ENCODE measurements at places on chromosomes 16 and 17.

DNA sequence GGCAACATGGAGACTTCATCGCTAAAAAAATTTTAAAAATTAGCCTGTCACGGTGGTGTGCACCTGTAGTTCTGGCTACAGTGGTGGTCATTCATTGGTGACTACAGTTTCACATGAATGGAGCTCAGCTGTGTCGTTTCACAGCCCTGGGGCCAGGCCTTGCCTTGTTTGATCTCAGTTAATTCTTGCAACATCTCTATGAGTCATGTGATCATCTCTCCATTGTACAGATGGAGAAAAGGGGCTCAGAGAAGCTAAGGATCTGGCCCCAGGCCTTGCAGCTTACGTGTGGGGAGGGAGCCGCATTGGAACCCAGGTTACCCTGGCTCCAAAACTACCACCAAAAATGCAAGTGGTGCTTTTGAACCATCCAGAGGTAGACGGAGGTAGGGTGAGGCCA is 49.4 kb downstream of the GDE1 start:
- no peak for DNase-seq

GRCh38 chr17:80698297-80698696 is 153.7 kb downstream of the RPTOR start:
- DNase-seq = no peak

- no peak for DNase-seq
Observed at GRCh38 chr16:86459266-86459665, 51.1 kb upstream of the FOXF1 start.

DNA sequence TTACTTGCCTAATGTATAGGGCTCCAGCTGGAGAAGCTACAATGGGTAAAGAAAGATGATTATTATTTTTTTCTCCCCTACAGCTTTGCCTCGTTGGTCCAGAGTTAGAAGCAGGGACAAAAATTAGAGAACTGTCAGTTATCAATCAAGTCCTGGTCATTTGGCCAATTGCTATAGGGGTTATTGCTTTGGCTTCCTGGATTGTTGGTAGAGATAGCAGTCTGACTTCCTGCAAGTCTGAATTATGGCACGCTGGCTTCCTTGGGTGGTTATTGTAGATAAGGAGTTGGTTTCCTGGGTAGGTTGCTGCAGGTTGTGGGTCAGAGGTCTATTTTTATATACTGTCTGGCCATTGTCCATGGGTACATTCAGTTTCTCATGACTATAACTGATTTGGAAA is 84.7 kb upstream of the ELAC2 start:
- DNase-seq = no peak

DNA sequence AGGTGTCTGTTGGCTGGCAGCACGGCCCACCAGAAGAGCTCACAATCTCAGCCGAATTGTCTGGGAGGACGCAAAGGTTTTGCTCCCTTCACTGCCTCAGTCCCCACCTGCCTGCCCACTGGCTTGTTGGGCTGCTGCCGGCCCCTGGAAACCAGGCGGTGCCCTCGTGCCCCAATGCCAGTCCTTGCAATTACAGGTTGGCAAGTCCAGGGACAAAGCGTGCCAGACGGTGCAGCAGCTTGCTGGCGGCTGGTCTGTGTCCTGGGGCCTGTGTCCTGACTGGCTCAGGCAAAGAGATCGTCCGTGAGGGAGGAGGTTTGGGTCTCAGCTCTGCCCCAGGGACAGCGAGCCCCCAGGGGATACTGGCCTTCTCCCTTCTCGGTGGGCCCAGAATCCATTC is 24.6 kb upstream of the SPNS2 start:
- no peak for DNase-seq

DNA sequence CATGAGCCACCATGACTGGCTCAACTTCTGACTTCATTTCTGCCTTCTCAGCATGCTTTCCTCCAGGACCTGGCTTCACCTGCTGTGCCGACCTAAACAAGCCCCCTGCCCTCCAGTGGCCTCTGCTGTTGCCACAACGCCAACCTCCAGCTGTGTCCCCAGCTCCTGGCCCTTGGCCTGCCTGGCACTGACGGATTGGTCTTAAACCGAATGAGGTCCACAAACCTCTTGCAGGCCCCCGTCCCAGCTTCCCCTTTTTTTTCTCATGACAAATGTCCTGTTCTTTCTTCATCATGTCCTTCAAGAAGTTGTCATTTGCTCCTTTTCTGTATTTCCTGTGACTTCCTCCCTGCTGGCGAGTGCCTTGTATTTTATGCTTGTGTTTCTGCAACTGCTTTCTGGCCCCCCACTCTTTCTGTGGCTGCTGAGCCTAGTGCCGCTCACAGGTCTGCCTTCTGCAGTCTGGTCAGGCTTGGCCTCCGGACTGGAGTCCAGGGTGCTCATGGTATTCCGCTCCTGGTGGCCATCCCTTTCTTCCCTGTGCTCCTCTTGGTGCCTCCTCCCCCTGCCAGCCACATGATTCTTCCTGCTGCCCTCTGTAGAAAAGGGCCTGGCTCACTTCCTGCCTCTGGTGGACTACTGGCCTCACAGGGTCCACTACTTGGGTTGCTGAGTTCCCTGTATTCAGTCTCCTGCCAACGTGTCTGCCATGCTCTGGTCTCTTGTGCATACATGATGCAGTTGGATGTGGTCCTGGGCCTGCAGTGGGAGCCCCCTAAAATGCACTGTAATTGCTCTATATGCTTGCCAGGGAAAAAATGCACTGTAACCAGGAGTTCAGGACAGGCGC is 2.9 kb downstream of the ATP6V0C start:
- DNase-seq = no peak

GRCh38 chr17:14089179-14089578 is 19.9 kb downstream of the COX10 start:
- no peak for DNase-seq

DNA sequence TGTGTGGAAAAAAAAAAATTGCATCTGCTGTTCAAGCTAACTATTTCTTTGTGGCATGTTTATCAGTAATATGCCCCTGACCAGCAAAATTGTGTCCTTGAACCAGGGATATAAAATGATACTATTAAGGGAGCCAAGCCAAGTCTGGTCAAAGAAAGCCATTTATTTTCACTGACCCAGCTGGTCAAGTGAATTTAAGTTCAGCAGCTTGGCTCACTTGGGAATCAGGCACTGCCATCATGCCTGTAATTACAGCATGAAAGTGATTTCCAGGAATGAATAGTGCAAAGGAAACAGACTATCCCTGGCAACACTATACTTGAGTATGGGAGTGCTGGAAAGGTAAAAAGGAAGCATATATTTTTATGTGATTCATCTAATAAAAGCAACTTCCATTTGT is 934.6 kb upstream of the CDH8 start:
- no peak for DNase-seq

GRCh38 chr16:55592306-55592705 is 25.8 kb downstream of the CAPNS2 start:
- no peak for DNase-seq

GRCh38 chr16:64543441-64543840 is 578.4 kb downstream of the CDH11 start:
- no peak for DNase-seq

DNA sequence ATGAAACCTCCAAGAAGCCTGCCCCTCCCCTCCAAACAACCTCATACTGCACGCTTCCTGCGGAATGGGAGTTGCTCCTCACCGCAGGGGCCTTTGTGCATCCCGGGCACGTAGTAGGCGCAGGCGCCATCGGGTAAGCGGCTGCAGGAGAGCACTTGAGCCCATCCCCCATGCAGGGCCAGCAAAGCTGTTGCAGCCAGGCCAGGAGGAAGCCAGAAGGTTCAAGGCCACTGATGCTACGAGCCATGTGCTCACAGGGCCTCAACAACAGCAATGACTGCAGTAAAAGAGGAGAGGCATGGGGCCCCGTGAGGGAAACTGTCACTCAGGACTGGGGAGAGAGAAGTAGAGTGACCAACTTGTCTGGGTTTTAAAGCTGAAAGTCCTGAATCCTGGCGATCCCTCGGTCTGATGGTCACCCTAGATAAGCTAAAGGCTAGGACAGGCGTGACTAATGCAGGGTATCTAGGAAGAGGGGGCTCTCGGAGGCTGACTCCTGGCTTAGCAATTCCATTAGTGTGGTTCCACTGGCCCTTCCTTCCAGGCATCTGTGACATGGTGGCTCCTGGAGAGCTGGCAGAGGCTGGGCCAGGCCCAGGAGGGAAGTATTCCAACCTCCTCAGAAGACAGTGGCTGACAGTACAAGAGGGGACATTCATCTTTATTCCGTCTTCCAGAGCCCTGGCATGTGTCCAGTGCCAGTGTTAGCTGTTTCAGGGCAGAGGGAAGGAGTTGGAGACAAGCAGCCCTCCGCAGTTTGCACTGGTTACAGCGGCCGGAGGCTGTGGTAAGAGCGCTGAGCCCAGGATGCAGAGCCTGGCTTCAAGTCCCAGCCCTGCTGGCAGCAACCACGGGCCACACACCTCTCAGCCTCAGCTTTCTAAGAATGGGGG is 20.8 kb downstream of the GOSR2 start:
- no peak for DNase-seq

GRCh38 chr17:50162466-50163254 is 3.1 kb upstream of the SGCA start:
- DNase-seq = no peak

GRCh38 chr17:62597920-62598319 is 29.6 kb upstream of the MRC2 start:
- DNase-seq = no peak

GRCh38 chr16:14056970-14057369 is 14.1 kb upstream of the MRTFB start:
- DNase-seq = no peak

- no peak for DNase-seq
Observed at GRCh38 chr17:42819939-42820535, 4.0 kb downstream of the BECN1 start.

All from right renal pelvis (tissue), 4 donors.